NCI-H774 (cell line): ENCODE measurements at places on chromosomes 3 and 15.

DNA sequence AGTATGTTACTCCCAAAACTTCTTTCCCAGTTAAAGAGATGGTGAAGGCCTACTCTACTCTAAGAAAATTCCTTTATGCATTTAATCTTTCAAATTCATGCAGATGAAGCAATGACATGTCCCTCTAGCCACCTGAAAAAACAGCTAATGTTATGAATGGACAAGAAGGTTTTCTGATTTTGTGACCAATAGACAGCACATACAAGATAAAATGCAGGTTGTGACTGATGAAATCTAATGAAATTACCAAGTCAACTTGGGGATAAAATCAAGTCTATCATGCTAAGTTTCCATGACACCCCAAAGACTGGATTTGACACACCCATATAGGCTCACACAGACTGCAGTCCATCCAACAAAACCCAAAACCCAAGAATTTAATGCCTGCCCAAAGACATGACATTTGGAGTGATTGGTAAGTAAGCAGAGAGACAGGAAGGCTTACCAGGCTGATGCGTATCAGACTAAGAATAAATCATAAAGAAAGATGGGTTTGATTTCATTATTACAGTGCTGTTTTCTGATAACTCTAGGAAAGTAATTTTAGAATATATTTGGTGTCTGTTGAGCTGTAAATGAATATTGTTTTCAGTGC lies 26.4 kb downstream of the CD47 start:
- DNase-seq, result no peak

- DNase-seq, result peak; percentile 19
Observed at GRCh38 chr3:45938864-45939263, 4.4 kb upstream of the CXCR6 start.

GRCh38 chr15:99421172-99421656 lies 144.6 kb upstream of the MEF2A start:
- DNase-seq, result no peak

GRCh38 chr3:13509059-13509815 lies 29.1 kb downstream of the HDAC11 start:
- no peak for DNase-seq

GRCh38 chr15:55221090-55222011 lies 24.6 kb upstream of the RSL24D1 start:
- no peak for DNase-seq
